ENCODE measurements at places on chromosomes 16 and 17.

DNA sequence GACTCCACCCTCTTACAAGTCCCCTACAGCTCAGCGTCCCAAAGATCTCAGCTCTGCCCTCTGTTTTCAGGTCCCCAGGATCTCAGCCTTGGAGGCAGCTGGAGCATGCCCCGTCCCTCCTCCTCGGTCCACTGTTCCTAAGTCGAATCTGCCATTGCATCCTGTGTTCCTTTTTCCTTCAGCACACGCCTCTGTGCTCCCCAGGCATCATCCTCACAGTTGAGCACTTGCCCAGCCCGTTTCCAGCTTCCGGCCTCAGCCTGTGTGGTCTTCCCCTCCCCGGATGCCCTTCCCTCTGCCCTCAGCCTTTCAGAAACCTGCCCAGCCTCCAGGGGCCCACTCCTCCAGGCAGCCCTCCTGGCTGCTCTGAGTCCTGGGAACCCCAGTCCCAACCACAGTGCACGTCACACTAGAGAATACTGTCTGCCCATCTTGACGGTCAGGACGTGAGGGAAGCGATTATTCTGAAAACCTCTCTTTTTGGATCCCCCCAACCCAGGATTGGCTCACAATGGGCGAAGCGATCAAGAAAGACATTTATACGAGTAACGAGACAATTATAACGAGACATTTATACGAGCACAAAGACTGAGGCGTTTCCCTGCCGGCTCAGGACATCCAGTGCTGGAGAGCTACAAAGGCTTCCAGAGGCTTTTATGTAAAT, 41.4 kb downstream of the RPH3AL start:
- DNase-seq, result no peak

DNA sequence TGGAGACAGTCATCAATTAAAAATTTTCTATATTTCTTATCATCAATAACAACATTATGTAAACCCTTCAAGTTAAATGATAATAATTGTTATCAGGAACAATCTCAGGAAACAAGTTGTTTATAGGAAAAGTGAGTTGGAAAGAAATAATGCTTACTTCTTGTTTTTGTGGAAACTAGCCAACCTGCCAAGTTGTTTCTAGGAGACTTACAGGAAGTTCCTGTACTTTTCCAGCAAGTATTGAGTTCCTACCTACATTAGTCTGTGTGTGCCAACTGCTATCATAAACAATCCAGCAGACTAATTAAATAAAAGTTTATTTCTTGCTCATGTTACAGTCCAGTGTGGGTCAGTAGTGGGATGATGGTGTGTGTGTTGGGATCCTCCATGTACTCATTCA, 1.6 kb upstream of the CCL14 start:
- DNase-seq, result no peak

- peak; percentile 29 for DNase-seq
These were observed 42.4 kb upstream of the NF1 start for GRCh38 chr17:31052187-31052889.

DNA sequence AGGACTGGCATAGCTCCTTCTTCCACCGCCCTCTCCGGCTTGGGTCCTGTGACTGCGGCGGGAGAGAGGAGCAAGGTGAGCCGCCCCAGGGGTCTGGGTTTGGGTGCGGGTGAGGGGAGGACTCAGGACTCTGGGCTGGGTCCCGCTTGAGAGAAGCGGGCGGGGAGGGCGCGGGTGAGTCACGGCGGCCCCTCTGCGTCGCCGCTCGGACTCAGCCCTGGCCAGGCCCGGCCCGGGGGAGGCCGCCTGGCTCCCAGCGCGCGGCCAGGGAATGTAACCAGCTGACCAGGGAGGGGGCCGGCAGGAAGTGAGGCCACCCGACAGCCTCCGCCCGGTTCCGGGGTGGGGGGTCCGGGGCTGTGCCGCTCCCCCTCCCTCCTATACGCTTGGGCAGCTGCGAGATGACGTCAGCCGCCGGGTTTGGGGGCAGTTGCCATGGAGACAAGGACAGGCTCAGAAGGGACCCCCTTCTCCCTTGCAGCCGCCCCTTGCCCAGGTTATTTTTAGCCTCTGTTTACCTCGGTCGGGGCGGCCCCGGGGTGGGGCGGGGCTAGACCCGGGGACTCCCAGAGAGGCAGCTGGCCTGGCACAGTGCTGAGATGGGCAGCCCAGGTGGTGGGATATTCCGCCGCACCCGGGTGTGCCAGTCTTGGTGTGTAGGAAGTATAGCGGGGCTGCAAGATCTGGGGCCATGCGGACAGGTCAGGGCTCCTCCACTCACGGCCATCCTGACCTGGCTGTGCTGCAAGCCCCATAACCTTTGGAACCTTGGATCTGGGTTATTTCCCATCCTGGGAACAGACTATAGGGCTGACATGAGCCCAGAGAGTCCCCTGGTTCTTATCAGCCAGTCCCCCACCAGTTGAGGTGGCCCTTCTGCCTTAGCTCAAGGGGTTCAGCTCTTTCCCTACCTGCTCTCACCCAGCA, 1.6 kb downstream of the RIPOR1 start:
- DNase-seq, result no peak

GRCh38 chr17:45948498-45948880, 50.6 kb upstream of the STH start:
- DNase-seq, result no peak

GRCh38 chr17:46770439-46770817, 48.1 kb downstream of the WNT3 start:
- DNase-seq, result no peak

DNA sequence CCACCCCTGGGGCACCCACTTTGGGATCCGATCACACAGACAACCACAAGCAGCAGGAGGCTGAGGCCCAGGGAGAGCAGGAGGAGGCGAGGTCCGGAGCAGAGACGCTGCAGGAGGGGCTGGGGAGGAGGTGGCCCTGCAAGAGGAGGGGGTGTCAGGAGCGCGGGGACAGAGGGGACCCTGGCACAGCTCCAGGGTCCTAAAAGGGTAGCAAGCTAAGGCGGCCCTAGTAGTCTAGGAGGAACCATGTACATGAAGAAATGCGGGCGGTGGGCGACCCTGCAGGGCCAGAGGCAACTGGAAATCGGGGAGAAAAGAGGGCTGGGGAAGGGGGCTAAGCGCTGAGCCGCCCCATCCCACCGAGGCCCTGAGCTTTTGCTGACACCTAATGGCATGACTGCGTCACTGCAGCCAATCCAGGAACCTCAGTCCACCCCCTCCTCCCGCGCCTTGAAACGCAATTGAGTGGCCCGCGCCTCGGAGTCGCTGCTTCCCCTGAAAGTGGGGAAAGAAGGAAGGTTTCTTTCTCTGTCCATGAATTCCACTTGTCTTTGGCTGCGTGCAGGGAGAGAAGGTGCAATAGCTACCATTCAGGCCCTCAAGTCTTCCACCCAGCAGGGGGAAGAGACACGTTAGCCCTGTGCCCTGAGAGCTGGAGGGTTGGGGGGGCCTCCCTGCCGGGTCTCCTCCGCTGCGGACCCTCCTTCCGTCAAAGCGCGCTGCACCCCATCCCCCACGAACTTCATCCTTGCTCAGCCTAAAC, 1.8 kb downstream of the ASGR1 start:
- peak; percentile 77 for DNase-seq

- DNase-seq, result no peak
These were observed 891 bp downstream of the CORO1A start for GRCh38 chr16:30184096-30184890.

GRCh38 chr17:2947588-2947950, 115.8 kb downstream of the OR1D5 start:
- no peak for DNase-seq

DNA sequence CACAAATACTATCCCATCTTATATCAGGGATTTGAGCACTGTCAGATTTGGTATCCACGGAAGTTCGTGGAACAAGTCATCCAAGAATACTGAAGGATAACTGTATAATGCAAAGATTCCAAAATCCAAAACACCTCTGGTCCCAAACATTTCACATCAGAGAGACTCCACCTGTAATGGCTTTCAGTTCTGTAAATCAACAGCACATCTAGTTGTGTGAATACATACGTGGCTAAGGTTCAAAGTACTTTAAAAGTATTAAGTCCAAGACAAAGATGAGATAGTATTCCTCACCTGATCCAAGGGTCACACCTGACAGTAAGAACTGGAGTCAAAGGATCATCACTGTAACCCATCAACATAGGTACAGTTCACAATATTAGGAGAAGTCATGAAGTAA, 54.8 kb downstream of the KANSL1 start:
- DNase-seq, result no peak

- DNase-seq, result no peak
These were observed 33.5 kb downstream of the ADAM11 start for GRCh38 chr17:44792276-44792675.

- no peak for DNase-seq
These were observed 32.0 kb downstream of the LYRM9 start for GRCh38 chr17:27860971-27861664.

- DNase-seq, result no peak
These were observed 146.5 kb downstream of the RGS9 start for GRCh38 chr17:65283704-65284103.

All from muscle of arm (tissue), 14 donors.